Posterior vena cava (tissue), 2 donors: ENCODE measurements at places on chromosomes 3 and 15.

GRCh38 chr3:32048487-32049182 is 57.8 kb upstream of the GPD1L start:
- no peak for DNase-seq

DNA sequence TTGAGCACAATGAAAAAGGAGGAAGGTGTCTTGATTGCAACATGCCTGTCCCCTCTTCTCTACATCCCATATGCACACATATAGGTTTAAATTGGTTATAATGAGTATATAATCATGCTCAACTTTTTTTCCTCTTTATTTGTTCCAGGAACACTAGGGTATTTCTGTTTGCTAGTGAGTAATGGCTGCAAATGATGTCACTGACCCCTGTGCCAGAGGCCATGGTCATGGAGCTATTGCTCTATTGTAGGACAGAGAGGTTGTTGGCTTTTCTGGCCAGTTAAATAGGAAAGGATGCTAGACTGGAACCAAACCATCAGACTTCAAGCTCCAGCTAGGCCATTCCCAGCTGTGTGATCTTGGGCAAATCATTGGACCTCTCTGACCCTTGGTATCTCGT is 9.6 kb downstream of the ARHGEF3 start:
- DNase-seq = no peak

- DNase-seq = no peak
These were observed 5.6 kb downstream of the TSEN2 start for GRCh38 chr3:12489832-12490231.

DNA sequence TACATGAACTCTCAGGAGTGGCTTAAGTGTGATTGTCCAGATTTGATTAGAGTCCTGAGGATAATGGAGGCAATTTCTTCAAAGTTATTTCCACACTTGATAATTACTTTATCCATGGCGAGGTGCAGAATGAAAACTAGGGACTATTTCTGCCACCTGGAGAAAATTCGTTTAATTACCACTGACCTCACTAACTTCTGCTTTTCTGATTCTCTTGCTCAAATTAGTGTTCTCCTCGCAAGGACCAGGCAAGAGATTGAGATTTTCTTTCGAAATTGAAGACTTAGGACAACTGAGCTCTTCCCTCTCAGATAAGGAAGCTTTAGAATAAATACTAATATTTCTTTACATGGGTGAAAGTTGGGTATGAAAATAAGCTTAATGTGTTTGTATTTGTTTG is 135.2 kb downstream of the RYR3 start:
- no peak for DNase-seq

- DNase-seq = peak; percentile 60
These were observed 185.4 kb downstream of the XXYLT1 start for GRCh38 chr3:195085356-195086130.

GRCh38 chr3:118573912-118574311 is 460.7 kb downstream of the IGSF11 start:
- no peak for DNase-seq

- DNase-seq = no peak
These were observed 332.9 kb downstream of the ROBO2 start for GRCh38 chr3:77372634-77373346.

GRCh38 chr15:81074773-81075172 is 59.3 kb upstream of the CFAP161 start:
- DNase-seq = no peak
